ENCODE measurements at places on chromosomes 1 and 21.

- no peak for DNase-seq
These were observed 72.7 kb downstream of the SMYD3 start for GRCh38 chr1:246434335-246434734.

DNA sequence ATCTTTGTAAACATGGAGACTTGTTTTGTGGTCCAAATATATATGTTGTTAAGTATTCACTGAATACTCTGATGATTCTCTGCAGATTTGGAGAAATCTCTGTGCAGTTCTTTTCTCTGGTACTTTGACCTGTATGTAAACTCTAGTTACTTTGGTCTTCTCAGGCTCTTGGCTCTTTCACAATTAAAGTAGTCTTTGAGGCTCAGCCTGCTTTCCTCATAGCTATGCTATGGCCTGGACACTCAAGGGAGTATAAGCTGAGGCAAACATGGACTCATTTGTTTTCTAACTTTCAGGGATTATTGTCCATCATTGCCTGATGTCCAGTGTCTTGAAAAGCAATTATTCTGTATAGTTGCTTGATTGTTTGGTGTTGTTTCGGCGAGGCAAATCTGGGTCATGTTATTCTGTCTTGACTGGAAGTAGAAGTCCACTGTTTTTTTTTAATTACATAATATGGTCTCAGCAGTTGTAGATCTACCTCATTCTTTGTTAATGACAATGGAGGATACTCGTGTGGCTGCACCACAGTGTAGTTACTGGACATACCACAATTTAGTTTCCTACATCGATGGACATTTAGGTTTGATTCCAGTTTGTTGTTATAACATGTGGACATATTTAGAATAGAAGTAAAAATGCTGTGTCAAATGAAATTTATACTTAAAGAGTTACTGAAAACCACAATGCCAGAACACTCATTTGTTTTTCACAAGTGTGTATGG is 9.2 kb downstream of the PTBP2 start:
- DNase-seq: no peak

DNA sequence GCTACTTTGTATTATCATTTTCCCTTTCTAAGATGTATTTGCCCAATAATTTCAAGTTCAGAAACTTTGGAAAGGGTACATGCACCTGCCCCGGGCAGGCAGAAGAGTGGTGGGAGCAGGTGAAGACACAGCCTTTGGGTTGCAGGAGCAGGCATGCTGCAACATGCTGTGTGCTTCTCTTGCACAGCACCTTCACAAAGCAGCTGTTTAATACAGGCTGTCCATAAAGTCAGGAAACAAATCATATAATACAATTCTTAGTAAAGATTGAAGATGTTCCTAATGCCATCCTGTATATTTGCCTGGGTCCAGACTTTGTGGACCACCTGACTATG is 182.9 kb downstream of the ZNF281 start:
- DNase-seq: no peak

- peak; percentile 14 for DNase-seq
These were observed 427.2 kb downstream of the KCNT2 start for GRCh38 chr1:196180847-196181593.

GRCh38 chr1:185368313-185368855 is 51.3 kb upstream of the IVNS1ABP start:
- DNase-seq: no peak

DNA sequence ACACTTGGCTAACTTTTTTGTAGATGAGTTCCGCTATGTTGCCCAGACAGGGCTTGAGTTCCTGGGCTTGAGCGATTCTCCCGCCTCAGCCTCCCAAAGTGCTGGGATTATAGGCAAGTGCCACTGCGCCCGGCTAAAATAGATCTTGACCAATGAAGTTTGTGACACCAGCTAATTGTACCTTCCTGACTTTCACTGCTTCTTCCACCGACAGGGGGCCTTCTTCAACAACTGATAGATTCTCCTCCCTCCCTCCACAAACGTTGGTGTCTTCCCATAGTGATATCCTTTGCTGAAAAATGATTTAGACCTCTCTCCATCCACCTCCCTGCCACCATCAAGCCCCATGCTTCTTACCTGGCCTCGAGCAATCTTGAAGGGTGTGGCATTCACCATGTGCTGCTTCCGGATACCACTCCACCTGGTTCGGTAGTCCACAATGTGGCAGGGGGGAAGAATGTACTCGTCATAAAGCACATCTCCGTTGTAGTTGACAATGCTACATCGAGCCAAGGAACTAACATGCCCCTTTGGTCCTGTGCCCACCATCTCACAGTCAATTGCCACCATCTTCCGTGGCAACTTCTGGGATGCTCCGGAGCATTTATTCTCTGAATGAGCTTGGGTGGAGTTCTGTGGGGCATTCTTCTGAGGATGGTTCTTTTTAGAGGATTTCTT is 1.6 kb upstream of the METTL25B start:
- DNase-seq: peak; percentile 67

- no peak for DNase-seq
These were observed 33.0 kb downstream of the CAMK1G start for GRCh38 chr1:209616366-209617046.
